ENCODE measurements at places on chromosomes 3 and 15.

GRCh38 chr15:78374436-78375393, 34.6 kb downstream of the CRABP1 start:
- DNase-seq, result peak; percentile 47

GRCh38 chr3:50674349-50675178, at the start of gene DOCK3:
DOCK3 (plus strand) TSS chr3:50674927; CDS start chr3:50675264, 337 bp downstream.
- no peak for DNase-seq

- DNase-seq, result peak; percentile 88
These were observed 14.1 kb downstream of the LACTB start for GRCh38 chr15:63135804-63136203.

- no peak for DNase-seq
These were observed 734.5 kb upstream of the CADM2 start for GRCh38 chr3:84224262-84224661.

DNA sequence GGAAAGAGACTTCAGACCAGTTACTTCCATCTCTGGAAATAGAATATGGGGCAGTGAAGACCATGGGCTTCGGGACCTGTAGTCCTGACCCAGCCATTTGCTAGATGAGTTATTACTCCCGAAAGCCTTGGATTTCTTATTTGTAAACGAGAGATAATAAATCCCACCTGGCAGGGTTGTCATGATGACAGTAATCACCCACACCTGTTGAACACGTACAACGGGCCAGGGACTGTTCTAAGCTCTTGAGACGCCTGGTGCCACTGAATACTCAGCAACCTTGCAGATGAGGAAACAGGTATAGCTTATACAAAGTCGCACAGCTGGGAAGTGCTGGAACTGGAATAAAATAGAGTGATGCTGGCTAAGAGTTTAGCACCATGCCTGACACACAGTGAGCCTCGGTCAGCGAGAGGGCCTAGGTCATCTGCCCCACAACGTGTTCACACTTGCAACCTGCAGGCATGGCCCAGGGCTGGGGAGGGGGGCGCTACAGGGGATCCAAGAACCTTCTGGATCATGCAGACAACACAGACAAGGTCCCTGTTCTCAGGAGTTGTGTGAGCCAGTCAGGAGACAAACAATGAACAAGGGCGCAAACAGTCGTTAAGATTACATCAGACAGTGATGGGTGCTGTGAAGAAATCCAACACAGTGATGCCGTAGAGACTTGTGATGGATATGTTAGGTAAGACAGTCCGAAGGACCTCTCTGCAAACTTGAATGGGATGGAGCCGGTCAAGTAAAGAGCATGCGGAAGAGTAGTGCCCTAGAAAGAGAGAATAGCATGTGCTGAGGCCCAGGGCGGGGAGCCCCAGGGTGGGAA, 89.2 kb downstream of the CORO2B start:
- no peak for DNase-seq

DNA sequence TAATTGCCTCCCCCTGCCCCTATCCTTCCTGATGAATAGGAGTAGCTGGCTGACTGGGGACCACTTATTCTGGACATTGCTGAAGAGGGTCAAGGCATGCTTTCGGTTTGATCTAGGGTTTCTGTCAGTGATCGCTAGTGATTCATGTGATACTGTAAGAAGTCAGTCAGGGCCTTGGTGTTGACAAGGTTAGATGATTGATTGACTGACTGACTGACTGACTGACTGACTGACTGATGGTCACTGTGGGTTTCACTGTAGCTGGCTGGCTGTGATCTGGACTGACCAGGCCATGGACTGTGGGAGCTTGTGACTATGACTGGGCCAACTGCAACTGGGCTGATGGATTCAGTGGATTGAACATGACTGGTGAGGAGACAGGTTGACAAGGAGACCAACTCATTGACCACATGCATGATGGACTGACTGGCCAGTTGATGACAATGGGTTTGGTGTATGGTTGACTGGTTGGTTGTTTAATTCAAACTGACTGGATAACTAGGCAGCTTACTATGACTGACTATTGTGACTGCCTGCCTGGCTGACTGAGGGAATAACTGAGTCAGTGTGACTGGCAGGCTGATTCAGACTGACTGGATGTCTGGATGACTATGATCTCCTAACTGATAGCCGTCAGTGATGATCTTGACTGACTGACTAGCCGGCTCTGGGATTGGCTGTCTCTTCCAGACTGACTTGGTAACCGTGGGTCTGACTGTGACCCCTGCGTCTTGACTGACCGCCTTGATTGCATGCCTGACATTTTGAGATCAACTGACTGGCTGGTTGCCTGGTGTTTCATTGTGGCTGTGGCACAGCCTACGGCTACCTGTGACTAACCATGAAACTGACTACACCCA, 509.9 kb downstream of the SHQ1 start:
- DNase-seq, result peak; percentile 91

- no peak for DNase-seq
These were observed 450.6 kb downstream of the TUSC7 start for GRCh38 chr3:117160176-117160575.

- DNase-seq, result no peak
These were observed 20.7 kb downstream of the RHCG start for GRCh38 chr15:89475661-89476060.

DNA sequence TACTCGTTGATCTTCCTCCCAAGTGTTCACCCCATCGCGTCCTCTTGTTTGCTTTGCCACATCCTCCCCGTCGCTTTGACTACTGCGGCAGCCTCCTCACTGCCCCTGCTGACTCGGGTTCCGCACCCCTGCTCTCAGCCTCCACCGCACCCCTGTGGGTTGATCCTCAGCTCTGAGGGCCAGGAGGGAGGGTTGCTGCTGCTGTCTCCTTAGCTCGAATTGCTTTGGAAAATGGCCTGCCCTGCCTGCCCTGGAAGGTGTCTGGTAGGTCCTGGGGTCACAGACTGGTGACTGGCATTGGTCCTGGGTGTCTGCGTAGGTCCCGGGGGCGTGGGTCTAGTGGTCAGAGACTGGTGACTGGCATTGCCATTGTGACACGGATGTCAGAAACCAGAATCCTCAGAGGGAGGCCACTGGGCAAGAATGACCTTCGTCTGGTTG, 9.4 kb downstream of the MUC4 start:
- DNase-seq, result no peak

- DNase-seq, result no peak
These were observed 168.8 kb upstream of the VEPH1 start for GRCh38 chr3:157672061-157672460.

- DNase-seq, result no peak
These were observed 53.6 kb upstream of the TRPM1 start for GRCh38 chr15:31155151-31155550.

GRCh38 chr3:17412950-17413530, 329.4 kb downstream of the TBC1D5 start:
- peak; percentile 54 for DNase-seq

DNA sequence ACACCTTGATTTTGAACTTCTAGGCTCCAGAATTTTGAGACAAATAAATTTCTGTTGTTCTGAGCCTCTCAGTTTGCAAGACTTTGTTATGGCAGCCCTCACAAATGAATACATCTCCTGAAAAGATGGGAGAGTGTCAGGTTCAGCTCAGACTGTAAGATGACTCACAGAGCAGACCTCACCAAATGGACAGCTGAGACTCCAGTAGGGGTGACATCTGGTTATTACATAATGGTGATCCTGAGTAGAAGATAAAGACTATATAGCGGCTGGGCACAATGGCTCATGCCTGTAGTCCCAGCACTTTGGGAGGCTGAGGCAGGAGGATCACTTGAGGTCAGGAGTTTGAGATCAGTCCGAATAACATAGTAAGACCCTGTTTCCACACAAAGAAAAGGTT, 26.2 kb upstream of the MTMR14 start:
- DNase-seq, result peak; percentile 8

- peak; percentile 37 for DNase-seq
These were observed 44.6 kb downstream of the EIF4E3 start for GRCh38 chr3:71680603-71681002.

- DNase-seq, result peak; percentile 29
These were observed 41.9 kb upstream of the SLC6A1 start for GRCh38 chr3:10950476-10951294.

- no peak for DNase-seq
These were observed 735 bp upstream of the SLC25A26 start for GRCh38 chr3:66220066-66220465.

DNA sequence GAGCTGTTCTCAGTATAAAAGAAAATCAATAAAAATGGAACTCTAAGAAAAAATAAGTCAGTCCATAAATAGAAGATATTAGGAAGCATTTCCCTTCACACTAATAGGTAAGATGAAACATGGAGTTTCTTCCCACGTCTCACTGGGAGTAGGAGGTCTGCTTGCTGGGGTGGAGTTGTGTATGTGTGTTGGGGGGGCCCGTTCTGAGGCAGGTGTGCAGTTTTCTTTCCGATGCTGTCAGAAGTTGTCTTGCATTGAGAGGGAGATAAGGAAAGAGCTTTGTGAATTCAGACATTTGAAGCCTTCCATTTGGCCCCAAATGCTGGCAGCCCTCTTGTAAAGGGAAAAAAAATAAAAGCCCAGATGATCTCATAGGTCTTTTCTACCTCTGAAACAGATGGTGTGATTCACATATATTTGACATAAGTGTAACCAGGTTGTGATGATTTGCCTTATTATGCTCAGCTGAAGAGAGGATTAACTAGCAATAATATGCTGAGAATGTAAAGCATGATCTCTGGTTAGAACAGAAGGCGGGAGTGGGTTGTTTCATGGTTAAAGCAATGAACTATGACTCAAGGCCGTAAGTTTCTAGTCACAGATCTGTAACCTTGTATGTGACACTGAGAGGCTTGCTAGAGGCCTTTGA, 8.8 kb downstream of the RASGRP1 start:
- DNase-seq, result peak; percentile 59

- DNase-seq, result peak; percentile 57
These were observed 43.1 kb downstream of the IGF2BP2 start for GRCh38 chr3:185781759-185782158.

DNA sequence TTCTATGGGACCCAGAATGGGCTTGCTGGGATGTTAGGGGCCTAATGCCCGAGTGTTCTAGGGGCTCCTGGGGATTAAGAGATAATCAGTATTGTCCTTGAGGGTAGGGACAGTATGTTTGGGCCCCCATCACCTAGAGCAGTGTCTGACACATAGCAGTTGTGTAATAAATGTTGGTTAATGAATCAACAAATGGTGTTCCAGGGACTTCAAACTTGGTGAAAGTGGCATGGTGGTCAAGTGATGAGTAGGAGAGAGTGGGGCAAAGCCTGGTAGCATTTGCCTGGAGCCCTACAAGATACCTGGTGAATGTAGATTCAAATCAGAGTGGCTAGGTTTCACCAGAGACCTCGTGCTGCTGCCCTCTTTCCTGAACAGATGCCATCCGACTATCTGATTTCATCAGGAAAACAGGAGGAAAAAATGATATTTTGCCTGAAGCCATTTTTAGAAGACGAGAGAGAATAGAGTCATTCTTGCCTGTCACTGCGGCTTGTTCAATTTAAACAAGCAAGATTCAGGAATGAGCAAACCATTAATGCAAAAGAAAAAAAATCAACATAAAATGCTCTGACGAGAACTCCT, 117.3 kb downstream of the RPL22L1 start:
- DNase-seq, result no peak

- no peak for DNase-seq
These were observed 12.2 kb downstream of the SEMA3G start for GRCh38 chr3:52432691-52433141.

GRCh38 chr3:110344897-110345767, 726.5 kb upstream of the NECTIN3 start:
- no peak for DNase-seq

DNA sequence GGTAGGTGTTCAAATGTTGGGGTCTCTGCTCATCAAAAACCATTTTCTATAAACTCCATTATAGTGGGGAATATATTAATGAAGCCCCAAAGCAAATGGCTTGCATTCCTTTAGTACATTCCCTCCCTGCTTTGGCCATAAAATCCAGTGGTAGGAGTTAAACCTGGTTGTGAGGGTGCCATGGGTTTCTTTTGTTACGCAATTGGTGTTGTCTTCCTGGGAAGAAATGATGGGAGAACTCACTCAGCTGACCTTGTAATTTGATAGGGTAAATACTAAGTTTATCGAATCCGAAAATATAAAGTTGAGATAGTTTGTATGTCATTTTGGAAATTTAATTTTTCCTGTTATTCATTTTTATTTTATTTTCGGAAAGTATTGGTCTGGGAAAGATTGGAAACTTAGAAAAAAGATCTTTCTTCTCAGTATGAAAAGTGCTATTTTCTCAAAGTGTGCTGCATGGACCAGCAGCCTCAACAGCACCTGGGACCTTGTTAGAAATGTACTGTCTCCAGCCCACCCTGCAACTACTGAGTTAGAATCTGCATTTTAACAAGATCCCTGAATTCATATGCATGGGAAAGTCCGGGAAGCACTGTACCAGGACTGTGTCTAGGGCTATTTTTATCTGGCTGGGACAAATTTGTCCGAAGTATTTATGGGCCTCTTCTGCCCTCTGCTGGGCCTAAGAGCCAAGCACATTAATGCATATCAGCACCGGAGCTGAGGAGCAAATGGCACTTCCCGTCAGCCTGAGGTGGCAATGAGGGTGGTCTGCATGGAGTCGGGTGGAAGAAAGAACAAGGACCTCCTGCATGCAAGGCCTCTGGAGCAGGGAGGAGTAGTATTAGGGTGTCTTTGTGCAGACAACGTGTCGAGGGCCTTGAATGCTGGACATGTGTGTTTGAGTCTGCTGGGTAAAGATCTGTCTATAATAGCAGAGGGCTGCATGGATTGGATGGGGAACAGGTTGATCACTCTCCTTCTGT, 54.7 kb downstream of the FAM81A start:
- DNase-seq, result peak; percentile 23

DNA sequence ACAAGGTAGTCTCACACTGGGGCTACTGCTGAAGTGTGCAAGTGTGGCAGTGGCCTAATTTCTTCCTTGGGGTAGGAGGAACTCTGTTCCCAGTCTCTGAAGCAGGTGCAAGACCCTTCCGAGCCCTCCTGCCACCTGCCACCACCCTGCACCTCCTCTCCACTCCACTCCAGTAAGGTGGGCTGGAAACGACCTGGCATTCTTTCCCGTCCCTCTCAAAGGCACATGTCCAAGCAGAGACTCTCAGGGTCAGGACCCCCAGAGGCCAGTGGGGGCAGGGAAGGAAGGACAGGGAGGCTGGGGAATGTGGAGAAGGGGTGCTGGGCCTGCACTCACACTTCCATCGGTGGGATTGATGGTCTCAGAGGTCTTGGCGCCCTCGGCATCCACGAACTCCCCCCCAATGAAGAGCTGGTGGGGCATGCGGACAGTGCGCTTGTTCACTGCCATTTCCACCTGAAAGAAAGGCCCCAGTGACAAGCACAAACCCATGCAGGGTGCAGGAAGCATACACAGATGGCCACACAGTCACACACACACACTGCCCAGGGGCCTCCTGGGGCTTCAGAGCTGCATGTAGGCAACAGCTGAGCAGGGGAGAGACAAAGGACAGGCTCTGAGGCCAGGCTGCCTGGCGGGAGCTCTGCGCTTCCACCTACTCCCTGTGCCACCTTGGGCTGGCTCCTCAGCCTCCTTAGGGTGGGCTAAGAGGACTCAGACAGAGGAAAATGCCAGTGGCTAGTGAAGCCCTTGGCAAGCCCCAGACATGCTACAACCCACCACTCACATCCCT, 43.8 kb downstream of the ALDH1L1 start:
- no peak for DNase-seq

Measured in foreskin keratinocyte (primary cell).